Stimulated activated CD4-positive, alpha-beta T cell treated with anti-CD3 and anti-CD28 coated beads, TNF-alpha, amount 100 ng/mL, for 4 hours (primary cell): ENCODE measurements at places on chromosomes 7 and 10.
A peak's percentile ranks its signal among the peaks of the same experiment; 100 is the strongest.

DNA sequence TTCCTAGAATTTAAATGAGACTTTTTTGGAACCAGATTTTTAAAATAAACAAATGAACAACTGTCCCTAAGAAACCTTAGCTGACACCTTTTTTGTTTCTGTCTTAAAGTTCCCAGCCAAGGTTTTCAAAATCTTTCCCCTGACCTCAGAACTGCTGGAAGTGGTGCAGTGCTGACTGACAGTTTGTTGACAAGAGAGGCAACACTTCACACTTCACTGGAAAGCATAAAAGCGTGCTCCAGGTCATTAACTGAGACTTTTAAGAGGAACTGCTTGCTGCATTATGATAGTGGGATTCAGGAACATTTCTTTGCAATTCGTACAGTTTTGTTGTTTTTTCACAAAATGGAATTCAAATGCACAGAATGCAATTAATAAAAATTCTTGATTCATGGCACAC is 36.2 kb downstream of the SYPL1 start:
- no peak for DNase-seq

GRCh38 chr7:152050547-152050971 is 25.1 kb downstream of the GALNT11 start:
- no peak for DNase-seq

DNA sequence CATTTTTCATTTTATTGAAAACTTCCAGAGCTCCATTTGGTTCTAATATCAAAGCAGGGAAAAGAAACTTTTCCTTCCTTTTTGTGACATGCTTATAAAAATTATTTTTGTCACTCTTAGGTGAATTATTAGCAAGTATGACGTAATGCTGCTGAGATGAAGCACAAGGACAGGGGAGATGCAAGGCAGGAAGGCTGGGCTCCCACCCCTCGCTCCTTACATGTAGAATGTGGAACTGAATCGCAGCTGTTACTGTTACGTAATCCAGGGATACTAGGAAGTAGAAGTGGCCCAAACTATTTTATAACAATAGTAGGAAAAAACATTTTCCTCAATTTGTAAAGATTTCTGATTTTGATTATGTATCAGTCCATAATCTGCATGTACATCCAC is 17.1 kb upstream of the GTPBP4 start:
- DNase-seq, result no peak

- no peak for DNase-seq
Measured at GRCh38 chr10:74981831-74982633, 129.4 kb upstream of the SAMD8 start.

DNA sequence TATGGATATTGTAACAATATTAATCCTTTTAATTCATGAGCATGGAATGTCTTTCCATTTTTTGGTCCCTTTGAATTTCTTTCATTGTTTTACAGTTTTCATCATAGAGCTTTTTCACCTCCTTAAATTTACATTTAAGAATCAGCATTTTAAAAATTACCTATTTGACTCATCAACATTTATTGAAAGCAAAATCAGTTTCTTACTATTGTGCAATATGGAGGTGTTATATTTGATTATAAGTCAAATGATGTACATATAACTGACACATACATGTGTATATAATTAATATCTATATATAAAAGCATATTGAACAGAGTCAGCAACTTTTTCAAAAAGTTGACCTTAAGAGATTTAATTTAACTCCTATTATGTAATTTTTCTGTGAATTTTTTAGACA is 52.2 kb downstream of the SHOC2 start:
- no peak for DNase-seq

GRCh38 chr7:30921540-30922401 is 10.1 kb downstream of the AQP1 start:
- DNase-seq, result no peak

DNA sequence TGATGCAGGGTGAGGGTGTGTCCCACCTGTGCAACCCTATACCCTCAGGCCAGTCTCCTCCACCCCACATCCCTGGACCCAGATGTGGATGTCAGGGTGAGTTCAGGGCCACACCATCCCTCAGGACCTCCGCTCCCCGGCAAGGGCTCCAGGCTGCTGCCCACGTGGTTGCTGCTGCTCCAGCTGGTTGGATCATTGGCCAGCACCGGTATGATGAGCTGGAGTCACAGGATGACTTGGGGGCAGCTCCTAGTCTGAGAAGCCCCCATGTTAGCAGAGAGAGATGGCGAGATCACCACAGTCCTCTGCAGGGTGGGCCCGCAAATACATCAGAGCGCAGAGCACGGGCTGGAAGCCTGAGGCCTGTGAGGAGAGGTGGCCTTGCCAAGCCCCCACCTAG is 103.3 kb upstream of the GDF10 start:
- no peak for DNase-seq

- no peak for DNase-seq
Measured at GRCh38 chr7:25633426-25634036, 405.2 kb upstream of the NPVF start.

- DNase-seq, result no peak
Measured at GRCh38 chr7:78326876-78327275, 528.3 kb downstream of the PHTF2 start.

DNA sequence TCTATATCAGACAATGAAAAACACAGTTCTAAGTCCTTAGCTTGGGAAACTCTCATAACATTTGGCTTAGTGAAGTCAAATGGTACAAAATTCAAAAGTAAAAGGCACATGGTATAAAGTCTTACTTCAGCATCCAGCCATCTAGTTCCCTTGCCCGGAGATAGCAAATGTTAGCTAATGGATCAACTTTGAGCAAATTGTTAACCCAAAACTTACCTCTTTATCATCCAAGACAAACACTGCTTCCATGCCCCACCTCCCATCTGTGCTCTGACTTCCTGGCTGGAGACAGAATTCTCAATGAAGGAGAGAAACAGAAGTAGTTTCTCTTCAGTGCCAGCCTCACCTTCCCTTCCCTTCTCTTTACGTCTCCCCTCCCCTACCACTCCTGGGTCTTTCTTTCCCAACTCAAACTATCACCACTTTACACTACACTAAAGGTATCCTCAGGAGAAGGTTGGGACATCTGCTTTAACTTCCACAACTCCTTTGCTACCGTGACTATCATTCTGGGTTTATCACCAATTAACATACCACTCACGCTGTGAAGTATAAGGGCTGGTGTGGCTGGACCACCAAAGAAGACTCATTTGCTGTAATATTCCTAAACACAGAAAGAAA is 21.2 kb upstream of the ZNRF2 start:
- DNase-seq, result no peak

- no peak for DNase-seq
Measured at GRCh38 chr10:101112799-101113594, 18.1 kb upstream of the TLX1 start.

DNA sequence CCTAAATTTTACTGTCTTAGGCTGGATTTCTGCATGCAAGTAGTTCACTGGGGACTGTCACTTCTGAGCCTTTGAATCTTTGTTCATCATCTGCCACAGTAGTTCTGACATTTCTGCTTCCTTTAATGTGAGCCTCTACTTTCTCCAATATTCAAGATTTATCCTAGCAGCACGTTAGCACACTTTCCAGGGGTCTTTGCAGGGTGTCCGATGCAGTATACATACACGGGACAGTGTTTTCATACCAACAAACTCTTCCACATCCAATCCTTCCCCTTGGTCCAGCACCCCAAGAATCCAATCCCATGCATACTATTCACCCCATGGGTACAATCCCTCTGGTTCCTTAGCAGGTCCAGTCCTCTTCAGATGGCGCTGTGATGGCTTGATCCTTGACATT is 22.7 kb upstream of the NPTX2 start:
- no peak for DNase-seq

DNA sequence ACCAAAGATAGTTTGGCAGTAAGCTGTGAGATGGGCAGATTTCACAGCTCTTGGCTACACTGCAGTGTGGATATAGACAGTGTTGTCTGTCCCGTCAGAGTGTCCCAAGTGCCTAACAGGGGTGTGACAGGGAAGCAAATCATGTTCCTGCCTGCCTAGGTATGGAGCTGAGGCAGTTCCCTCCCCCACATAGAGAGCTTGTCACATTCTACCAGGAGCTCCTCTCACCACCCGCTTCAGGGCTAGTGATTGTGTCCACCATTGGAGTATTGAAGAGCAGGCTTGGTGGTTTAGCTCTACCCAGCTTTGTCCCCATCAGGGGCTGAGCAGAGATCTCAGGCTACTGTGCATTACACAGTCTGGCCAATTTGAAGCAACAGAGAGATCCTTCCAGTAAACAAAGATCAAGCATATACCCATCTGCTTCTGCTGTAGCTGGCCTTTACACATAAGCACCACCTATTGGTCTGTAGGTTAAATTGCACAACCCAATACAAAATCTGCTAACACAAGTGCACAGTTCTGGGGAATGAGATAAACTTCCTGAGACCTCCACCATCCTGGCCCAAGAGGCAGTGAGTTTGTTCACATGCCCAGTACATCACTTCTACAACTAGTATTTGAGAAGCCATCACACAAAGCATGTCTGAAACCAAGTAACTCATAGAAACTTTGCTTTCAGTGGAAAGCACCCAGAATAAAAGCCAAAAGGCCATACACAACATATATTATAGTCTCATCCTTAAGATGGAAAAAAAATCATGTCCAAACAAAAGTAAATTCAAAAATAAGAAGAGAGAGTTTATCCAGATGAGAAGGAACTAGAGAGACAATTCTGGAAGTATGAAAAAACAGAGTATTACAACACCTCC is 67.3 kb downstream of the GLCCI1 start:
- no peak for DNase-seq

DNA sequence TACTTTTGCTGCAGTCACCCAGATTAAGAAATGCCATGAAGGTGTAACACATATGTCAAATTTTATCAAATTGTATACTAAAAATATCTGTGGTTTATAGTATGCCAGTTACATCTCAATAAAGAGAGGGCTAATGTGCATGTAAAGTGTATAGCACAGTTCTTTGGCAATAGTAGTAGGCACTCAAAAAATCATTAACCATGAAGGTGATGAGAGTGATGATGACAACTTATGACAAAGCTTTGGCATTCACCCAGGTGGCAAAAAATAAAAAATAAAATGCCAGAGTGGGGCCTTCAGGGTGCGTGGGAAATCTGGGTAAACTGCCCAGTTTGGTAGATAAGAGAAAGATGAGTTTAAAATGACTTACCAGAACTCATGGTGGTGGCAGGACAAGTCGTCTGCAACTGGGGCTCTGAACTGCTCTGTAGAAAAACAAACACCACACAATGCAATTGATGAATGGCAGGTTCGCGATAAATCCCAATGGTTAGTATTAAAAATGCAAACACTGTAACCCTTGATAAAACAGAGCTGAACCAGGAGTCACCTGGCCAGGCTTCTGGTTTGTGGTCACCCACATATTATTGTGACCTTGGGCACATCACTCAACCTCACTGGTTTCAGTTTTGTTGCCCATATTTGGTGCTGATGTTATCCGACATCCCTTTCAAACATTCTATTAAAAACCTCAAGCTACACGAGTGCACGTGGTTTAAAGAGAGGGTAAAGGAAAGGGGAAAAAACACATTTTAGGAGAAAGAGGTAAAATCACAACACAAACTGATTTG is 120.2 kb downstream of the SORBS1 start:
- no peak for DNase-seq

- DNase-seq, result peak; percentile 14
Measured at GRCh38 chr7:50793120-50793946, 10.6 kb upstream of the GRB10 start.
